ENCODE measurements at places on chromosomes 3 and 15. TPM values are rescaled to one million over a fixed set of nuclear protein-coding genes. Genes with fewer than 3 reads are reported as not detected.

- H3K4me3 ChIP-seq, result no peak overlapping the region
- H3K27ac ChIP-seq, result no peak overlapping the region
- H3K36me3 ChIP-seq, result no peaks in the 10 kb centered on the region
- no peaks in the 10 kb centered on the region for H3K27me3 ChIP-seq
These were observed 29.6 kb upstream of the CEMIP start for GRCh38 chr15:80749589-80749988.

DNA sequence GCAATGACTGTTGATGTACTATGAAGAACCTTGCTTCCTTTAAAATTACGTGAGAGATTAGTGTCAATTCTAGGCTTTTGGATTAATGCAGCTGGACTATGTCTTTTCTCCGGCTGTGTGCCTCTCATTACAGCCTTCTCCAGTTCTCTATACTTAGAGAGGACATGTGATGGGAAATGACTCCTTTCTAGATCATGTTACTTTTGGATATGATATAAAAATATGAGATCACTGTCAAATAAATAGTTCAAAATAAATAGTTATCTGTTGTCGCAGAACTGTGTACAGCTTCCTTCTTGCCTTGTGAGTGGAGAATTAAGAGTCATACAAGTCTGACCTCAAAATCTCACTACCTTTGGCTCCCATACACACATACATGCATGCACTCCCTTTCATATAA lies 592.4 kb downstream of the DIPK2A start:
- no peaks in the 10 kb centered on the region for H3K27me3 ChIP-seq
- no peak for DNase-seq
- H3K36me3 ChIP-seq, result no peaks in the 10 kb centered on the region
- no peaks in the 10 kb centered on the region for H3K4me1 ChIP-seq
- no peak overlapping the region for H3K4me3 ChIP-seq

- H3K36me3 ChIP-seq, result no peaks in the 10 kb centered on the region
- H3K27ac ChIP-seq, result no peak overlapping the region
- H3K4me3 ChIP-seq, result no peak overlapping the region
- H3K4me1 ChIP-seq, result peaks cover 11% of the 10 kb centered on the region
These were observed 46.0 kb downstream of the PPCDC start for GRCh38 chr15:75069301-75069925.

DNA sequence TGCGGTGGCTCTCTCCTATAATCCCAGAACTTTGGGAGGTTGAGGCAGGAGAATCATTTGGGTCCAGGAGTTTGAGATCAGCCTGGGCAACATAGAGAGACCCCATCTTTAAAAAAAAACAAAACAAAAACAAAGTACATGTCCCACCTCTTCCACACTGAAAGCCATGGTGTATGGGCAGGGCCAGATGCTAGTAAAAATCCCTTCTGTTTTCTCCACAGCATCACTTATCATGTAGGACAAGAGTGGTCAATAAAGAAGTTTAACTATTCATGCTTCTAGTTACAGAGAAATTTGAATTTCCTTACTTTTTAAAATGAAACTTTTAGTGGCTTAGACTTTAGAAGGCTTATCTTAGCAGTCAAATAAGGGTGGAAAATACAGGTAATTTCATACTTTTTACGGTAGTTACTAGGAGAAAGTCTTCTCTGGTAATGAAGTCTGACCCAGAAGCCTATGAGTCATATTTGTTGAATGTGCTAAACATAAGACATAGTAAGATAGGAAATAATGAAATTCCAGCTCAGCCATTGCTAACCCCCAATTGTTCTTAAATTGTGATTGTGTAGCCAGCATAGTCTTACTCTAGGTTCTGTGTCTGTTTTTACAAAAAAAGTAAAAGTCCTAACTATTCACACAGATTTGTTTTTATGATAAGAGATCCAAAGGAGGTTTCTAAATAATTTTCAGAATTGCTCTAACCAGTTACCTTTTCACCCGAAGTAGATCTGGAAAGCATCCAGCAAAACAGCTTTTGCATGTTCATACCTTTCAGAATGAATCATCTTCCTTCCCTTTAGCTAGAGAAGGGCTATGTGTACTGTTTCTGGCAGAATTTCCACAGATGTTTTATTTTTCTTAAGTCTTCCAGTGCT lies 16.4 kb upstream of the ZNF609 start:
- H3K4me3 ChIP-seq, result no peak overlapping the region
- H3K4me1 ChIP-seq, result peaks cover 18% of the 10 kb centered on the region

- H3K27ac ChIP-seq, result no peak overlapping the region
- H3K4me3 ChIP-seq, result no peak overlapping the region
- no peak for DNase-seq
- no peaks in the 10 kb centered on the region for H3K4me1 ChIP-seq
These were observed 311.9 kb downstream of the FOXP1 start for GRCh38 chr3:71271596-71271995.

KLF13 gene
- total RNA-seq, result 57.1 TPM

ZNF619 gene
- total RNA-seq, result 4.1 TPM

NPAP1 gene
- 0.09 TPM for total RNA-seq

NR1I2 gene
- 0.22 TPM for total RNA-seq

INSYN1 gene
- total RNA-seq, result 1.7 TPM

MKRN2OS gene
- total RNA-seq, result 3.9 TPM

IMP3 gene
- 25.3 TPM for total RNA-seq

RBPMS2 gene
- 0.52 TPM for total RNA-seq
